ENCODE measurements at places on chromosomes 1 and 21.

DNA sequence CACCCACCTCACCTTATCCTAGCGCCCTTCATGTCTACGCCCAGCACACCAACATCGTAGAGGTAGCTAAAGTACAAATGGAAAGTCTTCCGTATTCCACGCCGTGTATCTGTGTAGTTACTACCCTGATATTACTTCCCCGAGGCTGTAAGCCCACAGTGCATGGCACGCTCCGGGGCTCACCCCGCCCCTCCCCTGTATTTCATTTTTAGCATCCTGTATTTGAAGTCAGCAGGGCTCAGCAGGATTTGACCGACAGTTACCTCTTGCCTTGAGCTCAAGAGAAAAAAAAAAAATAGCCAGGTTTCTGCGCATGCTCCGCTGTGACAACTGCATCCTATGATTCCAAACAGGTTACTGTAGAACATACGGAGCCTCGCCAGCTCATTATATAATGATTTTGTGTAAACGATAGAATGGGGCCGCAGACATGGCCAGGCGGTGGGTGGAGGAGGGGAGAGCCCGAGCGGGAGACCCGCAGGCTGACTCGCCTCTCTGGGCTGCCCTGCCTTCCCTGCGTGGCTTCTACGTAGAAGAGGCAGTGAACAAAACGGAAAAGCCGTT, 1.3 kb downstream of the ABCG1 start:
- peak; percentile 42 for DNase-seq

- DNase-seq: no peak
Observed at GRCh38 chr1:66444438-66445265, 89.3 kb upstream of the SGIP1 start.

DNA sequence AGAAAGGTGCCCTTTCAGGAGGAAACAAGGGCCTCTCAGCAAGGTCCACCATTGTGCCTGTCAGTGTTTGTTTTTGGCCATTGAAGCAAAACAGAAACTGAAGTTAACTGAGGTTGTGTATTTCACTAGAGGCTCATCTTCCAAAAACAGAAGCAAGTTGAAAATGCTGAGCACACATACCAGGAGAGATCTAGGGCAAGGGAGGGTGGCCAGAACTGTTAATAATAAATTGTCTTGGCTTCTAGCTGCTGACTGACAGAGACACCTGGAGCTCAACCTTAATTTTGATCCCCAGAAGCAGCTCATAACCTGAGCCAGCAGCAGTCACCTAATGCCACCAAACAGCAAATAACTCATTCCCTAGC, 5.2 kb downstream of the AGMAT start:
- peak; percentile 72 for DNase-seq

DNA sequence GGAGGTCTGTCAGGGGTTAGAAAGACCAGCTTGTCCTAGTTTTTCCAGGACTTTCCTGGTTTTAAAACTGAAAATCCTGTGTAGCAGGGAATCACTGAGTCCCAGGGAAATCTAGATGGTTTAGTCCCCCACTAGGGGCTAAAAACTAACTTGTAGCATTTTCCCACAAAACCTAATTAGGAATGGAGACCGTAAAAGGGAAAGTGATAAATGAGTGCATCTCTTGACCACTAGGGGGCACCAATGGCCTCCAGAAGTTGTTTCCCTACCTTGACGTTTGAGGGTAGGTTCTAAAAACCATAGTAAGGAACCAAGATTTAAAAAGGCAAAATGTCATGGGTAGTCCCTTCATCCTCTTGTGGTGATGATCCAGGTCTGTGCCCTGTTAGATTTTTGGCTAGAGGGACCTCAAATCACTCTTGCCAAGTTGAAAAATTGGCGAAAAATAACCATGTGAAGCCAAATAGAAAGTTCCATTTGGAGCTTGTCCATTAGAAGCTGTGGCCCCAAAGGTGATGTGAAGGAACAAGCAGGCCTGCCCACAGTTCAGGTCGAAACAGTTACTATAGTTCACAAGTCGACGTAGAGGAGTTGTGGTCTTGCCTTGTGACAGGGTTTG, 24.5 kb downstream of the CLIC6 start:
- peak; percentile 52 for DNase-seq

GRCh38 chr1:88022516-88022915, 661.6 kb upstream of the PKN2 start:
- DNase-seq: no peak

DNA sequence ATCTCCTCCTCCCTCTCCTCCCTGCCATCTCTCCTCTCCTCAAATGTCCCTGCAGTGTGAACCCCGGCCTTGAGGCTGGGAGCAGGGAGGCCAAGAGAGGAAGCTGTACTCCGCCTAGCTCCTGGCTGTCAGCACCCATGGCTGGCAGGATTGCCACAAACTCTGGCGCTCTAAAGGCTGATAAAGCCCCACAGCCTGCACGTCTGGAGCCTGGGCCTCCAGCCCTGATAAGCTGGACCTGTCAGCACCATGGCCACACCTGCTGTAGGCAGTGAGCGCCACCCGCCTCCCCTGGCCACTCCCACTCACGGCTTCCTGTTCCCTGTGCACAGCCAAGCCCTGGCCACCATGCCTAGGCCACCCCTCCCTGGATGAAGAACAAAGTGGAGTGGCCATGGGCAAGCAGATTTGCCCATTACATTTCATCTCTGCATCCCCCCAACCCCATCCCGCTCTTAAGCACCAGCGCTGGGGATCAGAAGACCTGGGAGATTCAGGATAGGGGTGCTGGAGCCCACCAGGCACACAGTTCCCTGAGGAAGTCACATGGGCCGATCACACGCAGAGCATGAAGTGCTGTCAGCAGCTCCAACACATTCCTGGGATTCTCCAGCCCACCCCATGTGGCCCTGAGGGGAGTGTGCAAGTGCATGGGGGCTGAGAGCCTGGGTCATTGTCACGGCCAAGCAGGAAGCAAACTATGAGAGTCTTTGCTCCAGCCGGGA, 24.2 kb upstream of the NPPB start:
- peak; percentile 69 for DNase-seq

- DNase-seq: no peak
Observed at GRCh38 chr1:87754139-87754538, 425.5 kb downstream of the LMO4 start.

DNA sequence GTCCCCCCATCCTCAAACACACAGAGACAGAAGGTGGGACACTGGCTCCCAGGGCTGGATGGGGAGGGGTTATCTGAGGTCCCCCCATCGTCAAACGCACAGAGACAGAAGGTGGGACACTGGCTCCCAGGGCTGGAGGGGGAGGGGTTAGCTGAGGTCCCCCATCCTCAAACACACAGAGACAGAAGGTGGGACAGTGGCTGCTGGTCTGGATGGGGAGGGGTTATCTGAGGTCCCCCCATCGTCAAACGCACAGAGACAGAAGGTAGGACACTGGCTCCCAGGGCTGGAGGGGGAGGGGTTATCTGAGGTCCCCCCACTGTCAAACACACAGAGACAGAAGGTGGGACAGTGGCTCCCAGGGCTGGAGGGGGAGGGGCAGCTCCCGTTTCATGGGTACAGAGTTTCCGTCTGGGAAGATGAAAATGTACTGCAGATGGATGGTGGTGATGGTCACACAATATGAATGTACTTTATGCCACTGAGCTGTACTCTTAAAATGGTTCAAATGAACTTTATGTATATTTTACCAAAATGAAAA, 69.2 kb downstream of the SCCPDH start:
- DNase-seq: no peak

GRCh38 chr1:118979754-118980575, 8.2 kb downstream of the TBX15 start:
- no peak for DNase-seq

DNA sequence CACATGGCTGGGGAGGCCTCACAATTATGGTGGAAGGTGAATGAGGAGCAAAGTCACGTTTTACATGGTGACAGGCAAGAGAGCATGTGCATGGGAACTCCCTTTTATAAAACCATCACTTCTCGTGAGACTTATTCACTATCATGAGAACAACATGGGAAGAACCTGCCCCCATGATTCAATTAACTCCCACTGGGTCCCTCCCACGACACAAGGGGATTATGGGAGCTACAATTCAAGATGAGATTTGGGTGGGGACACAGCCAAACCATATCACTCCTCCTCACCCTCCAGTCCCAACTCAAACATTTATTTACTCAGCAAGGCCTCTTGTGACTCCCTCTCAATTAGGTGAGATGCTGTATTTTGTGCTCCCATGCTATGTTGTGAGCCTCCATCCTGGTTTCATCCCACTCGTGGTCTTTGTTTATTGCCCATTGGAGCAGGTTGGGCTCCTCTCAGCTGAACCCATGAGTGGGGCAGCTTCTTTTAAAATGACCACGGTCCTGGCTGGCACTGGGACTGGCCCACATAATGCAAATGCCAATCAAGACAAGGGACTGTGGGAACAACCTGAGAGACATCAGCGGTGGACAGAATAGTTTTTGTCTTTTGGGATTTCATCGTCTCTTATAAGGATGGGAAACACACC, 28.8 kb downstream of the IRF2BP2 start:
- no peak for DNase-seq

GRCh38 chr1:100597061-100597741, 59.3 kb downstream of the GPR88 start:
- no peak for DNase-seq

DNA sequence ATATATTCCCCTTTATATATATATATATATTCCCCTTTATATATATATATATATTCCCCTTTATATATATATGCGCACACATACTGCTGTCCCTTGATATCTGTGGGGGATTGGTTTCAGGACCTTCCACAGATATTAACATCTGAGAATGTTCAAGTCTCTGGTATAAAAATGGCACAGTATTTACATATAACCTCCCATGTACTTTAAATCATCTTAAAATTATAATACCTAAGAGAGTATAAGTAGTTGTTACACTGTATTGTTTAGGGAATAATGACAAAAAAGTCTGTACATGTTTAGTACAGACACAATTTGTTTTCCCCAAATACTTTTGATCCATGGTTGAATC, 45.8 kb downstream of the NR5A2 start:
- DNase-seq: no peak

DNA sequence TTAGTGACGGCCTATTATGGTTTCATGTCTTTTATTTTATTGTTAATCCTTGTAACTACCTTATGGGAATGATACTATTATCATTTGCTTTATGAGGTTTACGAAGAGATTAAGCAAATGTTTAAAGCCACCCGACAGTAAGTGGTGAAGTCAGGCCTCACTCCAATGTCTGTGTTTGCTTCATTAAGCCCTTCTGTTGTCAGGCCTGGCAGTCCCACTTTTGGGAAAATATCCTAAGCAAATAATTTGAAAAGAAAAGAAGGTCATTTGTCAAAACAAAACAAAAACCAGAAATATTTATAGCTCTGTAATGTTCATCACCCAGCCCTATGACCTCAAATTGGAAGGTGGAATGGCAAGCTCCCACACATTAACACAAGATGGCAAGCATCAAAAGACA, 40.7 kb upstream of the USP24 start:
- no peak for DNase-seq

DNA sequence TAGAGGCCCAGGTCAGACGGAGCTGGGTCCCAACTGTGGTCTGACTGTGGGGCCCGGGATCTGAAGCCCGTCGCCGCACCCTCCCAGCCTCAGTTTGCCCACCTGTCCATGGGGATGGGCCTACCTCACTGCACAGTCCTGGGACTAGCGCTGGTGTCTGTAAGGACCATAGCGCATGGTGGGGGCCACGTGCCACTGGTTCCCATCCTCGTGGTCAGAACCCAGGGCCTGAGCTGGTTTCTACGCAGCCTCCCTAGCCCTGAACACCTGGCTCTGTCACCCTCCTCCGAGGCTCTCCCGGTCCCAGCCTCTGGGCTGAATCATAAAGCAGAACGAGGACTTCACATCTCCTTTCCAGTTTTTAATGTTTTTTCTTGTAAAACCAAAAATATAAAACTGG, 46.7 kb downstream of the DMRTB1 start:
- no peak for DNase-seq

GRCh38 chr1:2237773-2238172, 9.7 kb downstream of the SKI start:
- no peak for DNase-seq

DNA sequence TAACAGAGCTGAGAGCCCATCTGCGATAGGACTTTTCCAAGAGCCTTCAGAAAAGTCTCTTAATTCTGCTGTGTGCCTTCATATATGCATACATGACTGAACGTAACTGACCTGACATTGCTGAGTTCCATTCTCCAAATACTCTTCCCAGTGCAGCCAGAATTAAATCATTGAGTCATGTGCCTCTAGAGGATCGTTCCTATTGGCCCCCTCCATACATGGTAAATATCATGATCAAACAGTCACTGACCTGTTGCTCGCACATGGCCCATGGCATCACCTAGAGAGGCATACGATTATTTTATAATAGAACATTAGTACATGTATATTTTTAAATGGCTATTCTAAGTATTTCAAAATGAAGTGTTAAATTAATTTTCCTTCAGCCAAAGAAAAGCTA, 186.8 kb downstream of the PBX1 start:
- DNase-seq: no peak

- no peak for DNase-seq
Observed at GRCh38 chr1:230317823-230318819, 108.0 kb downstream of the PGBD5 start.

DNA sequence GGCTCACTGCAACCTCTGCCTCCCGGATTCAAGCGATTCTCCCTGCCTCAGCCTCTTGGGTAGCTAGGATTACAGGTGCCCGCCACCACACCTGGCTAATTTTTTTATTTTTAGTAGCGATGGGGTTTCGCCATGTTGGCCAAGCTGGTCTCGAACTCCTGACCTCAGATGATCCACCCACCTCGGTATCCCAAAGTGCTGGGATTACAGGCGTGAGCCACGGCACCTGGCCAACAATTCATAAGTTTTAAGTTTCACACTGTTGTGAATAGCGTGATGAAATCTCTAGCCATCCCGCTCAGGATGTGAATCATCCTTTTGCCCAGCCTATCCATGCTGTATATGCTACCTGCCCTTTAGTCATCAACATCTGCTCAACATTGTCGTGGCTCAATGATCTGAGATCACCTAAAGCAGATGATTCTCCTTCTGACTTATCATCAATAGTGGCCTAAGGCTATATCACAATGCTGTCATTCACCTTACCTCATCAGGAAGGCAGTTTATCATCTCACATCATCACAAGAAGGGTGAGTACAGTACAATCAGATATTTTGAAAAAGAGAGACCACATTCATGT, 2.6 kb downstream of the PFDN2 start:
- DNase-seq: no peak

DNA sequence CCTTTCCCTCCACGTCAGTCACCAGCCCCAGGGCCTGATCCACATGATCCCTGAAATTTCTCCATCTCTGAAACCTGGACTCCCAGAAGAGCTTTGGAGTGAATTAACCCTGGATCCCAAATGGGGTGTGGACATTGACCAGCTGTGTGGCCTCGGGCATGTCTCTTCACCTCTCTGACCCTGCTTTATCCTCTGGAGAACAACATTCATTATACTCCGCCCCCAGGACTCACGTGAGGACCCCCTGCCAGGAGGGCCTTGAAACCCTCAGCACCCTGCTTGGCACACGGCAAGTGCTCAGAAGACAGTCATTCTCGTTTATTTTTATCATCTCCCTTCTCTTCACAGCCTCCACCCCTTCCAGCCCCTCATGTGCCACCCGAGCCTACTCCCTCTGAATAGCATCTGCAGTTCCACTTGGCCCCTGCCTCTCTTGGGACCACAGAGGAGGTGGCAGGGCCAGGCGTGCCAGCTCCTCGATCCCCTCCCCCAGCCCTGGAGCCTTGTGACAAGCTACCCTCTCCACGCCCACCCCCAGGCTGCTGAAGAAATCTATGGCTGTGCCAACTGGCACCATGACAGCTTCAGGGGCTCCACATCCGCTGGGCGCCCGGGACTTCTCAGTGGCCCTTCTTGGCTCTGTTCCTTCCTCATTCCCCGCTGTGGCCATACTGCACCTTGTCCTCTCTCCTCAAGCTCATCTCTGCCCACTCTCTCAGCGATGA, 18.0 kb downstream of the ADGRB2 start:
- DNase-seq: no peak

GRCh38 chr1:7207875-7208646, 422.8 kb downstream of the CAMTA1 start:
- peak; percentile 67 for DNase-seq
